ENCODE measurements at places on chromosomes 3 and 15. TPM values are rescaled to one million over a fixed set of nuclear protein-coding genes. Genes with fewer than 3 reads are reported as not detected.

GRCh38 chr3:151318313-151318712 lies 1.7 kb upstream of the GPR87 start:
- DNase-seq = no peak

DNA sequence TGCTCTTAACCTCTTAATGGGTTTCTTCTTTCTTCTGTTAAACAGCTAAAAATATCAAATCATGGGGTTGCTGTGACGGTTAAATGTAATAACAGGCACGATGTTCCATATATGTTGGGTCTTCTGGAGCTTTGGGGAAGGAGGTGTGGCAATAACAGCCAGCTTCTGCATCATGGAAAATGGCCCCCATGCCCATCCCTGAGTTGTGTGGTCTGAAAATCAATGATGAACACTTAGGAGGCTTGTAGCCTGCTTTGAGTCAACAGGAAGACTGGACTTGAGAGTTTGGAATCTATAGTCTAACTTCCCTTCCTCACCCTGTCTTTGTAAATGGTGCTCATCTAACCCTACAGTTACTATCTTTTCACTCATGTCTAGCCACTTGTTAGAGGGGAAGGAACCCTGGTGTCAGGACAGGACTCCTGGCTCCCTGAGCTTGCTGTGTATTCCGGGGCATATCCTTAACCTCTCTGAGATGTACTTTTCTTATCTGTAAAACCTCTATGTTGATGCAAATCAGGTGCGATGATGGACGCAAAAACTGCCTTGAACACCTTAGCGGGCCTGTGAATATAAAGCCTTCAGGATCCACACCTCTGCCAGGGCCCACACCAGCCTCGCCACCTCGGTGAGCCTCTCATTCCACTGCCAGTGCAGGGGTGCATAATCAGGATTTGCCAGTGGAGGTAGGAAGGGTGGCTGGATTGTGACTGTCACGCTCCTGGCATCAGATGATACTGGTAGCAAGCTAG lies 27.5 kb downstream of the SMAD3 start:
- no peak for DNase-seq

DNA sequence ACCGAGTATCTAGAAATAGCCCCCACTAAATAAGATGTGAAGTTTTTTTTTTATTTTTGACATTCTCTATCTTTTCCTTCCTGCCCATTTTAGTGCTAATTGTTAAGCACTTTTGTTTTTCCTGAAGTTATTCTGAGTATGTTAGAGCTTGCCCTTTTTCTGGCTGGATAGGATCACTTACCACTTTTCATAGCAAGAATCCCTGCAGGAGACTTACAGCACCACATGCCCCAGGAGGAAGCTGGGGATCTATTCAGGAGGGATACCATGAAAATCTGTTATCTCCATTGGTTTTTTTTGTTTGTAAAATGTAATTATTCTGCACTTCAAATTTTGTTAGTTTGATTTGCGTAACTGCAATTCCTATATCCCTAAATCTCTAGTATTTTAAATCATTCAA lies 968.4 kb downstream of the ZPLD1 start:
- DNase-seq = no peak

DNA sequence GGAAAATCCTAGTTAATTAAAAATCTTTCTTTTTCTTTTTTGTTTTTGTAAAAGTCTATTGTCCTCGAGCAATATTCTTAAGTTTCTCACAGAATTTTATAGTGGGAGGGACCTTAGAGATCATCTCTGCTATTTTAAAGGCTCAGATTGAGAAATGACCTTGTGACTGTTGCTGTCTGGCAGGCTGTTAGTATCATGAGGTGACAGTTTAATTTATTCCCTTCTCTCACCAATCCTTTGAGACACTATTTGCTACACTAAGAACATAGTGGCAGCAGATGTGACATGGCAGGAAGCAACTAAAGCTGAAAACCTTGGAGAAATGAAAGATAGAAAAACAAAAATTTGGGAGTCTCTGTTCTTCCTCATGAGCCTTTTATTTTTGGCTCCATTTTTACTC lies 24.9 kb downstream of the APPL1 start:
- DNase-seq = no peak

DNA sequence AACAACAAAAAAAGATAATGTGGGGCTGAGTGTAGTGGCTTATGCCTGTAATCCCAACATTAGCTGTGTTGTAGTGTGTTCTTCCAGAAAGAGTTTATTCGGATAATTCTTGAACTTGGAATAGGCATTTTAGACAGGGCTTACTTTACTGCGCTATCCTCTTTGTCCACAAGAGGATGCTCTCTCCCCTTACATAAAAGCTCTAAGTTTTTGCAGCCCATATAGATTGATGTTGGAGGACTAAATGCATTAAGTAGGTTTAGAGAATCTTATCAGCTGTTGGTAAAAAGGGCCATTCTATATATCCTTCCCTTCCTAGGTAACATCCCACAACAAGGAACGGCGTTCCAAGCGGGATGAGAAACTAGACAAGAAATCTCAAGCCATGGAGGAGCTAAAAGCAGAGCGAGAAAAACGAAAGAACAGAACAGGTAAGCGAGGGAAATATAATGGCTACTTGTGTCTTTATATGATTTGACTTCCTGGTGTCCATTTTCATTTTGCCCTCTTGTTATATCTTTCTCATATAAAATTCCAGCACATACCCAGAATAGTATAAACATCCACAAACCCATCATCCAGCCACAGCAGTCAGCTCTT lies 27.8 kb upstream of the ITPKA start:
- DNase-seq = no peak

- DNase-seq = no peak
Observed at GRCh38 chr3:191246630-191247029, 47.6 kb downstream of the OSTN start.

DNA sequence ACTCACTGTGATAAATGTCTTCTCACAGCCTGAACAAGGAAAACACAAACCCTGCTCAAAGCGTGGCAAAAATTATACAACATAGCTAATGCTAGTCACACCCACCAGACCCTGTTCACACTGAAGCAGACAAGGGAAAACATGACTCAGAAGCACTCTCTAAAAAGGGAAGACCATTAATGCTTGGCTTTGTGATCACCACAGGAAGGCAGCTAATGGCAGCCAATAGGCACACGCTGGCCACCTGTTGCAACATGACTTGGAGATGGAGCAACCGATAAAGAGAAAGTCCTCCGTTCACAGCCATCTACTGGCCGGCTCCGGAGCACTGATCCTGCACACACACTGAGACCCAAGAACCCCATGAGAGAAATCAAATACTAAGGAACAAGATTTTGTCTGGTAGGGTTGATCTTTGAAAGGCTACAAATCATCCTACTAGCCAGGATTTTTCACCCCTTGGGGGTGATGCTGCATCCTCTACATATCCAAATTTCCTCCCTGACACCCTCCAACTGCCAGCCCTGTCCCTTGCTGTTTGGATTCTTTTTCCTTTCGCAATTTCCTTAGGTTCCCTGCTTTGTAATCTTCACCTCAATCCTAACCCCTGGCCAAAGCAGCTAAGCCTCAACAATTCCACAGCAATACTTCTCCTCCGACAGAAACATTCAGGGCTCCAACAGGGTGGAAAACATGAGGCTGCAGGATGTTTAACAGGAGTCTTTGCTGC lies 3.2 kb downstream of the ZXDC start:
- DNase-seq = no peak

DNA sequence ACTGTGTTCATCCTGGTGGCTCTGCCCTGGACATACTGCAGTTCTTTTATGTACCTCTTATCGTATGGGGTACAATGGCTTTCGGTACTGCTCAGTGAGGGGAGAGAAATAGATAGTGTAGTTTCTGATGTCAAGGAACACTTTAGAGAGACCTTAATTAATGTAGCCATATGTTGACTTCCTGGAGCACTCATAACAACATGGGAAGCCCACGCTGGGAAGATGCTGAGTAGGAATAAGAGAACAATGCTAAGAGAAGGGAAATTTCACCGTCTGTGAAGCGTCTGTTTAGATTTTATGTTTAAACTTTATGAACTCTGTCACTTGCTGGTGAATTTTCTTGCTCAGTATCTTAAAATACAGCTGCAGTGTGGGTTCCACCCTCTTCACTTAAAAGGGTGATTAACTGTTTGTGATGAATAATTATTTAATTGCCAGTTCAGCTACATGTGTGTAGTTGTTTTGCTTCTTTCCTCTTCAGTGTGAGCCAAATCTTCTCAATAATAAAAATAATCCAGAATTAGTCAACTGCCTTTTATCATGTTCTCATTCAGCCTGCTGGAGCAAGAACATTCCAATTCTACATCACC lies 373.1 kb upstream of the TPRG1 start:
- no peak for DNase-seq

- no peak for DNase-seq
Observed at GRCh38 chr15:70354346-70354905, 256.7 kb upstream of the TLE3 start.

DNA sequence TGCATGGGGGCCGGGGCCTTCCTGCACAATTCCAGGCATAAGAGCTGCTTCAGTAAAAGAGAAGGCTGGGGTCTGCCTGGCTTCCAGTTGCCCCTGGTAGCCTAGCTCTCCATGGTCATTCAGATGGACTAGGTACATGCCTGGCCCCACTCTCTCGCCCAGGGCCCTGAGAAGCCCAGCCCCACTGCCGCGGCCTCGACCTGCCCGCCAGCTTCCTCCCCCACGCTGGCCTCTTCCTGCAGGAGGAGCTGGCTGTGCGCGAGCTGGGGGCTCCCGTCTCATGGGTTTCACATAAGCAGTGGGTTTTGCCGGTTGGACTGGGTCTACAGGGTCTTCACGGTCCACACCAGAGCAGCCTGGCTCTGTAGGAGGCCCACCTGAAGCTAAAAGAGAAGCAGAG lies 3.6 kb downstream of the PRR20G start:
- DNase-seq = no peak

DNA sequence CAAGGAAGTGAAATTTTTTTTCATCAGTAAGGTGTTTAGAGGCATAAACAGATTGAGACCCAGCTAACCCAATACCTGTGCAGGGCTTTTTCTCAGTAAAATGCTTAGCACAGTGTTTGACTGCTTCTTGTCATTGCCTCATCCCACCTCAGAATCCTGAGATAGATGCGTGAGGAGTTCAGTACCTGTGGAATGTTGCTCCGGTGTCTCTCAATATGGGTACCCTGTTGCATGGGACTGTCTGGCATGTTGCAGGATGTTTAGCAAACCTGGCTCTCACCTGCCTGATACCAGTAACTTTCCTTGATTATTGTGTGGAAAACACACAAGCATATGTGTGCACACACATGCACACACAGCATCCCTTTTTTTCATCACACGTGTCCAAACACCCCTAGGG lies 128.4 kb downstream of the MCTP2 start:
- no peak for DNase-seq

DNA sequence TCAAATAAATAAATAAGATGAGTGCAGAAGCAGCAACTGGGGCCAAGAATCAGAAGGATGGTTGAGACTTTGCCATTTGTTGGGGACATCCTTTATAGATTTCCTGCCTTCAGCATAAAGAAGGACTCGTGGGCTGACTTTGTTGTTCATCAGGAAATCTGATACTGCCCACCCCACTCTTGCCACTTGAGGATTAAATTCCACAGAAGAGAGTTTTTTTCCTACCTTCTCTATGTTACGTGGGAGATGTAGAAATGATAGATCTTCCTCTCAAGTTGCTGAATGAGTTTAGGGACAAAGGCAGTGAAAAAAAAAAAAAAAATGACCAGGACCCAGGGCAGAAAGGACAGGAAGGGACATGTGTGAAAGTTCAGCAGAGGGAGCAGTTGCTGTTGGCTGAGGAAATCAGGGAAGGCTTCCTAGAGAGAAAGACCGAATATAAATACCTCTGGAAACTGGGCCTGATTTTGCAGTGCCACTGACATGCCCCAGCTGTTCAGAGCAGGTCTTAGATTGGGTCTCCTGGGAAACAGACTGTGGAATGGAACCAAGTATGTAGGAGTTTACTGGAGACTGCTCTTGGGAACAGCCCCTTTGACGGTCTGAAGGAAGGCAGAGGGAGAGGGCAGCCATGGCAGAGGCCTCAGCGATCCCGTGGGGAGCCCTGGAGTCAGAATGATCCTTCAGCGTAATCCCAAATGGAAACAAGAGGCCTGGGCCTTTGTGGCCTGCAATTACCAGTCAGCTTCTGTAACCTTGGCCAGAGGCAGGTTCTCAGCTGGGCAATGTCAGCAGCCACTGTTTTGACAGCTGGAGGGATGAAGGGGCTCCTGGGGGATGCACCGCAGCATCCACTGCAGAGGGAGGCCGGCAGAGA lies 50.9 kb downstream of the C3orf20 start:
- DNase-seq = no peak

DNA sequence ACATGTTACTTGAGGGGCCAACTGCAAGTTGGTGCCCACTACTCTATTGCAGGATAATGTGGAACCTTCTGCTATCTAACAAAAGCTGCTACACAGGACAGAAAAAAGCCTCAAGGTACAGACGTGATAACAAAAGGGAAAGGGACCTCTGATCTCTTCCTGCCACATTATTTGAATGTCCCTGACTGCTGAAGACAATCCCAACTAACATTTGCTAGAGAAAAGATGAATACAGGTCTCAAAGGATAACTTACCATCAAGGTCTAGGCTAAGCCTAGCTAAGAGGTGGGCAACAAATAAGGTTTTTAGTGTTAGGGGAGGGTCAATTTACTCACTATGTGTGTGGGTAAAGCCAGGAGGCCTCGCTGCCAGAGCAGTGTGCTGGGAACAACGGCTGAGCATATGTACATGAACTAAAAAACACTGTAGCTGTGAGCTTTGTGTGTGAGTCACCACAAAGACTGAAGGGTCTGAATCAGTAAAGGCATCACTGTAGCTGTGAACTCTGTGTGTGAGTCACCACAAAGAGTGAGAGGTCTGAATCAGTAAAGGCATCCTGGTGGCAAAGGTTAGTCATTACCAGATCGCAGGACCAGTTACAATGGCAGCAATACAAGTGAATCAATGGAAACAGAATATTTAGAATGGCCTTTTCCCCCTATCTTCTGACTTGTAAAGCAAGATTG lies 111.7 kb downstream of the LMLN start:
- DNase-seq = peak; percentile 20

GRCh38 chr3:177904621-177905020 lies 631.6 kb upstream of the KCNMB2 start:
- no peak for DNase-seq

GRCh38 chr3:39519103-39519502 lies 51.6 kb downstream of the MOBP start:
- DNase-seq = no peak

The PRICKLE2 gene
- total RNA-seq = not detected

The RASGRF1 gene
- total RNA-seq = not detected

The FANCD2OS gene
- total RNA-seq = not detected

The IL16 gene
- 111 TPM for total RNA-seq

The PML gene
- total RNA-seq = 62.0 TPM

The CISH gene
- total RNA-seq = 341 TPM

The AADAC gene
- total RNA-seq = not detected

The SCN5A gene
- total RNA-seq = not detected

The CPEB1 gene
- total RNA-seq = not detected

The LRRK1 gene
- total RNA-seq = 2.0 TPM
